ENCODE measurements at places on chromosomes 12 and 14.
A peak's percentile ranks its signal among the peaks of the same experiment; 100 is the strongest.

DNA sequence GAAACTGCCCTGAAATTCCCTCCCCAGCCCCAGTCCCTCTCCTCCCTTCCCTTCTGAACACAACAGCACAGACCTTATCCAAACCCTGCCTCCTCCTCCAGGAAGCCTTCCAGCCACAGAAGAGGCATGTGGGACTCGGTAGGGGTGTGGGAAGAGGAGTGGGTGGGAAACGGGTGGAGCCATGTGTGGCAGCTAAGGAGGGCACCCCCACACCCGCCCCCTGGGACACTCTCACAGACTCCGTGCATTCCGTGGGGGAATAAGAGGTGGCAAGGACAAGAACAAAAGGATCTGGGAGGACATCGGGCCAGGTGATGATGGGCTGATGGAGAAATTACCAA is 24.4 kb downstream of the SLC6A12 start:
- no peak for DNase-seq

GRCh38 chr12:24227551-24227950 is 278.1 kb upstream of the SOX5 start:
- no peak for DNase-seq

DNA sequence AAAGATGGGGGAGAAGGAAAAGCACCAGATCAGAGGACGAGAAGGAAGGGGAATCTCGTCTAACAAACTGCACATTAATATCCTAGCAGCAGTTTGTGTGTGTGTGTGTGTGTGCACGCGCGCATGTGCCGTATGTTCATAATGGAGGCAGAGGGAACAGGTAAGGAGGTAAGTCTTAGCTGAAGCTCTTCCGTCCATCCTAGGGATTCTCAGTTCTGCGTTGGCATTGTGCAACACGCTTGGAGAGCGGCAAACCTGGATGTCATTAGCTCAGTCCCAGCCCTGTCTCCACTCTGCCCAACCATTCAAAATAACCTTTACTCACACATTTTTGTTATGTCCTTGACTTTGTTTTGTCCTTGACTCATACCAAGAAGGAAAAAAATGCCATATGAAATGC is 1.6 kb upstream of the C1R start:
- no peak for DNase-seq

GRCh38 chr12:43148691-43149090 is 403.3 kb downstream of the ADAMTS20 start:
- DNase-seq, result no peak

- no peak for DNase-seq
Measured at GRCh38 chr14:64721899-64722298, 17.7 kb downstream of the PLEKHG3 start.

GRCh38 chr12:60278209-60278608 is 682.4 kb downstream of the SLC16A7 start:
- no peak for DNase-seq

DNA sequence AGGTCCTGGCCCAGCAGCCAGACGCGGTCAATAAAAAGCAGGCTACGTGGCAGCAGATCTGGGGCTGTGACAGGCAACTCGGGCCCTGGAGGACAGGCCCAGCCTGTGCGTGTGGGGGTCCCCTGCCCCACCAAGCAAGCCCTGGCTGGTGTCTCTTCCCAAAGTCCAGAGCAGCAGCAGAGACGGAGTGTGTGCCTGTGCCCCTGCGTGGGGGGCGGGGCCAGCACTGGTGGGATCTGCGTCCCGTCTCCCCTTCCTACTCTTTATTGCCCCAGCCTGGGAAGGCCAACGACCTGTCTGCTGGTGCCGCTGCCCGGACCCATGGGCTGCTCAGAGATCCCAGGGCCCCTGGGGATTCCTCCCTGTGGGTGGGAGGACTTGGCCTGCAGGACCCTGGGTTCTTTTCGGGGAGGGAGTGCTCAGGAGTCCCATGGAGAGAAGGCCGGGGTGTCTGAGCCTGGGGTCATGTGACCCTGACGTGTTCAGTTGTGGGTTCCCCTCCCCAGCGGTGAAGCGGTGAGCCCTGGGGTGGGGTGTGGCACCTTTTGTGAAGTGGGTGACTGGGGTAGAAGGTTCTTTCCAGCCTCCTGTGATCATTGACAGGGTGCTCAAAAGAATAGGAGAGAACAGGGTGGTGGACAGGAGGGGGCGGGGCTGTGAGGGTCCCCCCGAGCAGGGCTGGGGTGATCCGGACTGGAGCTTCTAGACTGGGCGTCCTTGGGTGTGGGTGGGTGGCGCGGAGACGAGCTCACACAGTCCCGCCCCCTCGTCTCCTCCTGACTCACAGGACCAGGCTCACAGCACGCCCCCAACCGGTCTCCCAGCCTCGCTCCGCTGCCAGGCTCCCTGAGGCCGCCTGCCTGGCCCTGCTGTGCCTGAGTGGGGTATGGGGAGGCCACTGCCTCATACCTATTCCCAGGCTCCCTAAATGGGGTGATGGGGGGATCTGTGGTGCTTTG is 22.4 kb downstream of the ASPG start:
- DNase-seq, result no peak

DNA sequence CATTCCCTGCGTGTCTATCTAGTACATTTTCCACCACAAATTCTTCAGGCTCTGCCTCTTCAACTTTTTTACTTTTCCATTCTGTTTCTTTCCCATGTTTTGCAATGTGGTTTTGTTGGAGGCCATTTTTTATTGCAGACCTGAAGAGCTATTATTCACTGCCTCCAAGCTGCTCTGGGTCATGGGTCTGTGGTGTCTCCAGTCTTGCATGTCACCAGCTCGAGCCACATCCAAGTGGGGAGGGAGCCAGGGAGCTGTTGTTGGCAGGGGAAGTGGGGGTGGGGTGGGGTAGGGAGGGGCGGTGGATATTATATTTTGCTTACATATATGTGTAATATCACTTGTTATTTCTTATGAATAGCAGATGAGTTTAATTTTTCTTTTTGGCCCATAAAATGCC is 69.1 kb downstream of the VEZT start:
- DNase-seq, result no peak

GRCh38 chr12:93419388-93420034 is 22.2 kb downstream of the UBE2N start:
- DNase-seq, result no peak

GRCh38 chr12:109706398-109706746 is 7.3 kb upstream of the FAM222A start:
- no peak for DNase-seq

- DNase-seq, result no peak
Measured at GRCh38 chr12:83102499-83102898, 415.8 kb downstream of the TMTC2 start.

DNA sequence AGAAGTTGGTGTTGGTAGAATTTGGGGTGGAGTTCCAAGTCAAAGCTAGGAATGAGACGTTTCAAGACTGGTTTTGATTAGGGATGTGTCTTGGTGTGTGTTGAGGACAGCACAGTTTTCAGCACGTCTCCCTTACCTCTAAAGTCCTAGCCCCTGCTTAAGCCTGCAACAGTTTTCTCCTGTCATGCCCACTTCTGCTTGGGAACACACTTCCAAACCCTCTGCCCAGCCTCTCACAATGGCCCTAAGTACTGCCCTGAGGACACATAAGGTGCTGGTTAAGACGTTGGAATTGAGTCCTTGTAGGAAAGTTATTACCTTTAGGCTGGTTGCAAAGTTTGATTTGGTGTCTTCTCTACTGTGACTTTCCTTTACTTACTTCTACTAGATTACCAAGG is 710 bp upstream of the BMAL2 start:
- no peak for DNase-seq

DNA sequence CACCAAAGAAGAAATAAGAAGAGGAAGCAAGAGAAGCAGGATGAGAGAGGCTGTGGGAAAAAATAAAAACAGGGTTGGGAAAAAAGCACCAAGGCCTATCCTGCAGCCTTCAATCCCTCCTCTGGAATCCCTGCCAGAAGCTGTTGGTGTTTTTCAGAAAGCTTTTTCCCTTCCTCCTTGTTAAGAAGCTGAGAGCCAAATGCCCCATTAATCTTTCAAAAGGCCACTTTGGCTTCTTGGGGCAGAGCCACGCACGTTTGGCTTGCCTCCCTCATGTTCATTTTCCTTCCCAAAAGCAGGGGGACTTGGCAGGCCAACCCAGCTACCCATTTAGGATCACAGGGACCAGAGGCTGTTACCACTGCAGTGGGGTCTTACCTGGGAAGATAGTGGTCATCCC is 365.3 kb downstream of the NUAK1 start:
- DNase-seq, result no peak

DNA sequence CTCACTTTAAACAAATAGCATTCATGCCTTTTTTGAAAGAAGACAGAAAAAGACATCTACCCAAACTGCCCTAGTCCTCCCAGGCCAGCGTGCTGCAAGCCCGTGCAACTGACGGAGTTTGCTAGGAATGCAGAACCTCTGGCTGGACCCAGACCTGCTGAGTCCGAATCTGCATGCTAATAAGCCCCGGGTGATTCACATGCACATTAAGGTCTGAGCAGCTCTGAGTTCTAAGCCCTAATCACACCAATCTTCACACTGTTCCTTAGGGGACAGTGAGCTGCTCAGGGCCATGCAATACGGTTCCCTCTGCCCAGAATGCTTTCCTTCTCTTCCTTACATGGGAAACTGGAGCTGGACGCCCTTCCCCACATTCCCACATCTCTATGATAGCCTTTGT is 25.2 kb downstream of the HAL start:
- DNase-seq, result no peak

- no peak for DNase-seq
Measured at GRCh38 chr14:96231526-96232130, 24.4 kb upstream of the BDKRB1 start.

DNA sequence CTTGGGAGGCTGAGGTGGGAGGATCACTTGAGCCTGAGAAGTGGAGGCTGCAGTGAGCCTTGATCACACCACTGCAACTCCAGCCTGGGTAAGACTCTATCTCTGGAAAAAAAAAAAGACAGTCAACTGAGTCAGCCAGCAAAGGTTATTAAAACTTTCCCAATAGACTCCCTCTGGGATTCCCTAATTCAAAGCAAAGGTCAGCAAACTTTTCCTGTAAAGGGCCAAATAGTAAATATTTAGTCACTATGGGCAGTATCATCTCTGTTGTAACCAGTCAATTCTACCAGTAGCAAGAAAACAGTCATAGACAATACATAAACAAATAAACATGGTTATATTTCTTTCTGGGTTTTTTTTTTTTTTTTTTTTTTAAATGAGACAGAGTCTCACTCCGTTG is 122.5 kb downstream of the IPO8 start:
- no peak for DNase-seq

DNA sequence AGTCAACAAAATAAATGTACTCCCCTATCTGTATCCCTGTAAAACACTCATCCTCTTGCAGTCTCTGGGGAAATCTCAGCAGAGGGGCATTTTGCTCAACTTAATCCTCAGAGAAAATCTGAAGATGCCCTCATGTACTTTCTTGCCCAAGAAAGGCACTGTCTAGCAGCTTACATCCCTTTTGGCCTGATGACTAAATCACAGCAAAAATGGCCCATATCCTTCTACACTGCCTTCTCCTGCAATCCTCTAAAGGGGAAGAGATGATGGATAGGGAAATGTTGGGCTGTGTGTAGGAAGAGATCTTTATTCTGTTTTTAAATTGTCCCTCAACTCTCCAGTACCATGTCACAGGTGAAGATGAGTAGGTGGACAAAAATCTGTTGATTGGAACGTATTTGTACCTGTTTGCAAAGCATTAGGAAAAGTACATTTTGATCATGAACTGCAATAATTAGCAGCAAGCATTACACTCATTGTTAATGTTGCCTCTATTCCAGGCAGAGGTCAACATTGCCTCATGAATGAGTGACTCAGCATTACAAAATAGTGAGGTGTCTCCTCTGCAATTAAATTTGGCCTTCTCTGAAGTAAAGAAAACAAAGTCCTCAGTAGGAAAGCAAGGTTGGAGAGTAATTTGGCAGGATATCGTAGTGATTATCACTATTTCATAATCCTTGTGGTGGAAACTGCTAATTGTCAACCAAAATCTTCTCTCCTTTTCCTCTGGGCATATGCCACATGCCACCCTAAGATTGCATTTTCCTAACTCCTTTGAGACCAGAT is 172.4 kb upstream of the CAND1 start:
- DNase-seq, result no peak

GRCh38 chr12:52442600-52443061 is 8.5 kb upstream of the KRT75 start:
- DNase-seq, result no peak

GRCh38 chr12:106234449-106234848 is 13.4 kb downstream of the CKAP4 start:
- DNase-seq, result no peak

- DNase-seq, result no peak
Measured at GRCh38 chr14:28758885-28759652, 7.5 kb upstream of the FOXG1 start.

DNA sequence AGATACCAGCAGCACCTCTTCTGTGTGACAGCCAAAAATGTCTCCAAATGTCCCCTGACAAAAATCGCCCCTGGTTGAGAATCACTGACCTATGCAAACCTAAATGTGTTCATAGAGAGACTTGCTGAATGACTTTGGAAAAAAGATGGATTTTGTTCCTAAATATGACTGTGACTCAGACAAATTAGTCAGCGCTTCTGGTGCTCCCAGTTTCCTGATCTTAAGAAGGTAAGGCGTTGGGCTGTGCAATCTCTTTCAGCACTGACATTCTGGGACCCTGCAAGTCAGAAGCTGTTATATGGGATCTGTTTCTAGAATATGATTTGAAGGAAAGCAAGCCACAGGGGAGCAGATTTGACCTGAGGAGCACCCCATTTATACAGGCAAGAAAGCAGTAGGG is 90.6 kb upstream of the PWP1 start:
- no peak for DNase-seq

DNA sequence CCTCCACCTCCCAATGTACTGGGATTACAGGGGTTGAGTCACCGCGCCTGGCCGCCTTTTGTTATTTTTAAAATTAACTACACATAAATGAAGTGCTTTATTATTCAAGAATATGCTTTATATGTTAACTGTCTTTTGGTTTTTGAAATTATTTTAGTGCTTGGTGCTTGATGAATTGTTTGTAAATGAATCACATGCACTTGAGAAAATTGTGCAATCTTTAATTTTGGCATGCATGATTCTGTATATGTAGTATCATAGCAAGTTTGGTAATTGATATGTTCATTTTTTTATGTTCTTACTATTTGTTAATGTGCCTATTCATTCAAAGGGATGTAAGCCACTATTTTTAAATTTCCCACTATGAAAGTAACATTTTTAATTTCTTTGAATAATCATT is 440.9 kb downstream of the NAV3 start:
- no peak for DNase-seq

DNA sequence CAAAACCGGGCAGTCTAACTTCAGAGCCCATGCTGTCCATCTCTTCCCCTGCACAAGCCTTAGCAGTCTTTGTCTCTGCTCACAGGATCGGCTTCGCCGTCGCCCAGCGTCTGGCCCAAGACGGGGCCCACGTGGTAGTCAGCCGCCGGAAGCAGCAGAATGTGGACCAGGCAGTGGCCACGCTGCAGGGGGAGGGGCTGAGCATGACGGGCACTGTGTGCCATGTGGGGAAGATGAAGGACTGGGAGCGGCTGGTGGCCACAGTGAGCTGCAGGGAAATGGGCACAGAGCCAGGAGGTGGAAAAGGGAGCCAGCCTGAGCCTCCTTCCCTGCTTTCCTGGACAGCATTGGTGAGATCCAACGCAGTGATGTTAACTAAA is 14.2 kb upstream of the CARMIL3 start:
- no peak for DNase-seq

GRCh38 chr12:51368640-51369517 is 22.3 kb downstream of the GALNT6 start:
- DNase-seq, result peak; percentile 69

Data from stimulated activated CD8-positive, alpha-beta memory T cell treated with anti-CD3 and anti-CD28 coated beads, Interleukin-7, amount 100 ng/mL, for 1 hour (primary cell).